ENCODE measurements at places on chromosomes 13 and 19.

DNA sequence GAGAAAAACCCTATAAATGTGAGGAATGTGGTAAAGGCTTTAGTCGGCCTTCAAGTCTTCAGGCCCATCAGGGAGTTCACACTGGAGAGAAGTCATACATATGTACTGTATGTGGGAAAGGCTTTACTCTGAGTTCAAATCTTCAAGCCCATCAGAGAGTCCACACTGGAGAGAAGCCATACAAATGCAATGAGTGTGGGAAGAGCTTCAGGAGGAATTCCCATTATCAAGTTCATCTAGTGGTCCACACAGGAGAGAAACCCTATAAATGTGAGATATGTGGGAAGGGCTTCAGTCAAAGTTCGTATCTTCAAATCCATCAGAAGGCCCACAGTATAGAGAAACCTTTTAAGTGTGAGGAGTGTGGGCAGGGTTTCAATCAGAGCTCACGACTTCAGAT, 11.7 kb downstream of the ZNF226 start:
- no peak for DNase-seq

DNA sequence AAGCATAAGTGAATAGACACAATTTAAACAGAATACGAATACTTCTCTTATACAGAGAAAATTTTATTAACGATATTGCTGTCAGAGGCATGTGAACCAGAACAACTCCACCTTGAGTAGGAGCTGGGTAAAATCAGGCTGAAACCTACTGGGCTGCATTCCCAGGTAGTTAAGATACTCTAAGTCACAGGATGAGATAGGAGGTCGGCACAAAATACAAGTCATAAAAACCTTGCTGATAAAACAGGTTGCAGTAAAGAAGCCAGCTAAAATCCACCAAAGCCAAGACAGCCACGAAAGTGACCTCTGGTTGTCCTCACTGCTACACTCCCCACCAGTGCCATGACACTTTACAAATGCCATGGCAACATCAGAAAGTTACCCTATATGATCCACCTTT, 49.2 kb upstream of the TRPC4 start:
- peak; percentile 18 for DNase-seq

DNA sequence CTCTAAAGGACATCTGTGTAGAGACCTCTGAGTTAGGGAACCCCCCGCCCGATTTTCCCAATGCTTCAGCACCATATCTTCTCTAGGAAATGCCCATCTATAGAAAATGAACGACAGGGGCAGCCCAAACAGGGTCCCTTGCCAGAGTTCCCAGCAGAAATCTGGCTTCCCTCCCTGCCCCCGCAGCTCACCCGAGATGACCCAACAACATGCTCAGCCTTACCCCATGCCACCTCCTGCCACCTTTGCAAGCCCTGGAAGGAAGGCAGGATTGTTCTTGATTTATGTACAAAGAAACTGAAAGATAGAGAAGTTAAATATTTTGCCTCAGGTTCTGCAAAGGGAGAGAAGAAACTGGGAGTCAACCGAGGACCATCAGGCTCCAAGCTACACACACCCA, 105.6 kb upstream of the UQCRFS1 start:
- no peak for DNase-seq

DNA sequence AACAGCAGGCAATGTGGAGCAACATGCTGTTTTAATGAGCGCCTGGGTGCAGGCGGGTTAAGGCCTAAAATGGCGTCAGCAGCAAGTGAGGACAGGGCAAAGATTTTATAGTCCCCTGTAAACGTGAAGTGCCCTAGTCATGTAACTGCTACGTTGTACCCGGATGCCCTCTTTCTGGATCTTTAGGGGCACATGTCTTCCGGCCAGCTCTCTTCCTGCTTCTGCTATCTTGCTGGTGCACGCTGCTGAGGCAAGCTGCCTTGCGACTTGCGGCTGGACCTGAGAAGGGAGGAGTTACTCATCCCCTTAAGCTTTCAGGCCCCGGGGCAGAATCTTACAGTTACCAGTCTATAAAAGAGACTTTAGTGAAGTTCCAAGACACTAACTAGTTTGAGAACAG, 303.6 kb upstream of the DACH1 start:
- DNase-seq: no peak

DNA sequence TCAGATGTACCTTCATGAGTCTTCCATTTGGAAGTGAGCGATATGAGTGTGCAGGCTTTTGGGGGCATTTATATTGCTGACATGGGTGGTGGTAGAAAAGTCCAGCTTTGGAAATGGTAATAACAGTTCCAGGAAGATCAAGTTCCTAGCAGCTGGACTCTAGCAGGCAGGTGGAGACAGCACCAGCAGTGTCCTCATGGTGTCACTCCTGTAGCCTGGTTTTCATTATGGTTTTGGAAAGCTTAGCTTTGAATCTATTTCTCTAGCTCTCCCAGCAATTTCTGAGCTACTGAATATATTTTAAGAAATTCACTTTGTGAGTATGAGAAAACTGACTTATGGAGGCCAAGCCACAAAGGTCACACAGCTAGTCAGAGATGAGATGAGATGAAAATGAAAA, 523.2 kb upstream of the HTR2A start:
- no peak for DNase-seq

GRCh38 chr13:104296286-104296685, 1230.1 kb upstream of the SLC10A2 start:
- DNase-seq: no peak

DNA sequence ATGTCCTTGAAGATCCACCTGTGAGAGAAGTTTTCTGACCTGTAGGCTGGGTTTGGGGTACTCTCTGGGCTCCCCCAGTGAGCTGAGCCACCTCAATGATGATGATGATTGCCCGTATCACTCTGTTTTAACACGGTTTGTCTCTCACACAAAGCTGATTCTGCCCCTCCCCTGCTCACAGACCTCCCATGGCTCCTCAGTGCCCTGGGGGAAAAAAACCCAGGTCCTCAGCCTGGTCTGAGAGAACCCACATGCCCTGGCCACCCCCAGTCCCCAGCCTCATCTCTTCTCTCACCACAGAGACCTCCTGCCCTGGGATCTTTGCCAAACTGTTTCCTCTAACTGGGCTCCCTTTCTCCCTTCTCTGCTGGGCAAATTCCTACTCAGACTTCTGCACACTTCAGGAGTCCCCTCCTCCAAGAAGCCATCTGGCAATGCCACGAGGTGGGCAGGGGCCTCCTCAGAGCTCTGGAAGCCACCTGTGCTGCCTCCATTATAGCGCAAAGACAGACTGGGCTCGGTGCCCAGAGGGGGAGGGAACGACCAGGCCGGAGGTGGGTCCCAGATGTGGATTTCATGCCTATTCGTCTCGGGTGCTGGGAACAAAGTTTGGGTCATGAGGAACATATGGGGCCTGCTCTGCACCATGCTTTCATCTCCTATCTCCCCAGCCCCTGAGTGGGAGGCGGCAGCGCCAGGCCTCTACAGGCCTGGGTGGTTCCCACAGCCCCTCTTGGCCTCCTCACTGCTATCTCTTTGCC, 8.5 kb upstream of the CA11 start:
- no peak for DNase-seq

GRCh38 chr13:30708541-30708940, 26.8 kb upstream of the ALOX5AP start:
- DNase-seq: no peak

GRCh38 chr19:33235269-33235995, 9.8 kb upstream of the SLC7A10 start:
- DNase-seq: peak; percentile 92

DNA sequence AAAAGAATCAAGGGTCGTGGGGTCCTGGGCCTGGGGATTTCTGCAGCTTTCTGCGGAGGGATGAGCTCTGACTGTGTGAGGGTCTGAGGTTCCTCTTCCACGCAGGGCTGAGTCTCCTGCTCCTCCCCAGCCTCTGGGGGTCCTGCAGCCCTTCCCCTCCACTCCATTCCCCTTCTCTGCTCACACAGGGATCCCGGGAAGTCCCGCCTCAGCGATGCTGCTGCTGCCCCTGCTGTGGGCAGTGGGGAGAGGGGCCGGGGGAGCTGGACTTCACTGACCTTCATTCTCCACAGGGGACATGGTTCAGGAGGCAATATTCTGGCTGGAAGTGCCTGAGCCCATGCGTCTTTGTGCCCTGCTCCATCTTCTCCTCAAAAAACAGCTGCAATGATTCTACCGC, 26.2 kb upstream of the CD33 start:
- no peak for DNase-seq

DNA sequence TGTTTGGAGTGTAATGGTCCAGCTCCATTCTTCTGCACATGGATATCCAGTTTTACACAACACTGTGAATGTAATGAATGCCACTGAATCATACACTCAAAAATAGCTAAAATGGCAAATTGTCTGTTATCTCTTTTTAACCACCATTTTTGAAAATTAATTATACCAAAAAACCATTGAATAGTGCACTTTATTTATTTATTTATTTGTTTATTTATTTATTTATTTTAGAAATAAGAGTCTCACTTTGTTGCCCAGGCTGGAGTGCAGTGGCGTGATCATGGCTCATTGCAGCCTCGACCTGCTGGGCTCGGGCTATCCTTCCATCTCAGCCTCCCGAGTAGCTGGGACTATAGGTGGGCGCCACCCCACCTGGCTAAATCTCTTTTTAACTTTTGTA, 7.3 kb upstream of the CEACAM19 start:
- DNase-seq: no peak

DNA sequence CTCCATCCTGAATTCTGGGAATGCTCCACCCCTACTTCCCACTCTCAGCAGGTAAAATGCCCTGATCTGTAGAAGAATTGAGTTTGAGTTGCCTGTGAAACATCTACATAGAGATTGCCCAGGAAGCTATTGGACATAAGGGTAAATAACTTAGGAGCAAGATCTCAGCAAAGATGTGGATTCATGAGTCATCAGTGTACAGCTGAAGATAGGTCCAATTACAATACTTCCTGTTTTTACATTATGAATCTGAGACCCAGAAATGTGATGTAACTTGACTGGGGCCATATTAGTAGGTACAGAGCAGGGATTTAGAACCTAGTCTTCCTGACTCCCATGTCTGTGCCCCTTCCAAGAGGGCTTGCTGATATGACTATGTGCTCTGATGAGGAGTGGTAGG, 79.4 kb upstream of the FNDC3A start:
- no peak for DNase-seq

- DNase-seq: no peak
Measured at GRCh38 chr13:53631511-53631910, 602.9 kb downstream of the OLFM4 start.

GRCh38 chr13:64912141-64912540, 2318.0 kb downstream of the PCDH9 start:
- no peak for DNase-seq

GRCh38 chr13:99053636-99054233, 75.9 kb upstream of the DOCK9 start:
- DNase-seq: no peak

- DNase-seq: no peak
Measured at GRCh38 chr13:79191501-79191900, 214.6 kb downstream of the RBM26 start.

GRCh38 chr13:33441015-33441414, 155.5 kb upstream of the STARD13 start:
- DNase-seq: peak; percentile 71

- no peak for DNase-seq
Measured at GRCh38 chr19:41324921-41325639, 15.1 kb downstream of the CCDC97 start.

- DNase-seq: peak; percentile 51
Measured at GRCh38 chr19:10718205-10719196, 622 bp downstream of the DNM2 start.

DNA sequence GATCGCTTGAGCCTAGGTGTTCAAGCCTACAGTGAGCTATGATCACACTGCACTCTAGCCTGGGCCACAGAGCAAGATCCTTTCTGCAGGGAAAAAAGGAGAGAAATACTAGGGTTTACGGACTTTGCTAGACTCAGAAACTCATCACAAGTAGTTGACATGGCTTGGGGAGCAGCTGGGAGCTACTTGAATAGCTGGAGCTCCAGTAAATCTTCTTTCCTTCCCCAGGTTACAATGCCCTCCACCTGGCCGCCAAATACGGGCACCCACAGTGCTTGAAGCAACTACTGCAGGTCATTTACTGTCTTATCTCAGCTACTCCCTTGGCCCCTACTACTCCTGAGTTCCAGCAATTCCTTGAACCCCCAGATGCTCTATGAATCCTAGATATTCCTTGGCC, 19.3 kb downstream of the ANKRD24 start:
- no peak for DNase-seq

- DNase-seq: no peak
Measured at GRCh38 chr13:49218493-49219051, 1.6 kb upstream of the MLNR start.

GRCh38 chr13:20505405-20506366, 20.0 kb downstream of the CRYL1 start:
- no peak for DNase-seq

GRCh38 chr19:15506074-15506571, 2.2 kb upstream of the CYP4F22 start:
- DNase-seq: no peak

DNA sequence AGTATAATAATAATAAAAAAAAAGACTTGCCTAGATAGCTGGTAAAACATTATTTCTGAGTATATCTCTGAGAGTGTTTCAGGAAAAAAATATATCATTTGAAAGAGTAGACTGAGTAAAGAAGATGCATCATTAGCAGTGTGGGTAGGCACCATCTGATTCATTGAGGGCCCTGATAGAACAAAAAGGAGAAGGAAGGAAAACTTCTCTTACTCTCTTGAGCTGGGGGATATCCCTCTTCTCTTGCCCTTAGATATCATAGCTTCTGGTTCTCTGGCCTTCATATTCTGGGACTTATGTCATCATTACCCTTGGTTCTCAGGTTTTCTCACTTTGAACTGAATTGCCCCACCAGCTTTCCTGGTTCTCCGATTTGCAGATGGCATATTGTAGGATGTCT, 177.6 kb upstream of the EDNRB start:
- DNase-seq: no peak

GRCh38 chr19:782878-783668, 14.2 kb upstream of the PTBP1 start:
- DNase-seq: no peak

GRCh38 chr19:11397089-11397610, 13.0 kb upstream of the EPOR start:
- DNase-seq: no peak
